ENCODE measurements at places on chromosomes 13 and 19.

DNA sequence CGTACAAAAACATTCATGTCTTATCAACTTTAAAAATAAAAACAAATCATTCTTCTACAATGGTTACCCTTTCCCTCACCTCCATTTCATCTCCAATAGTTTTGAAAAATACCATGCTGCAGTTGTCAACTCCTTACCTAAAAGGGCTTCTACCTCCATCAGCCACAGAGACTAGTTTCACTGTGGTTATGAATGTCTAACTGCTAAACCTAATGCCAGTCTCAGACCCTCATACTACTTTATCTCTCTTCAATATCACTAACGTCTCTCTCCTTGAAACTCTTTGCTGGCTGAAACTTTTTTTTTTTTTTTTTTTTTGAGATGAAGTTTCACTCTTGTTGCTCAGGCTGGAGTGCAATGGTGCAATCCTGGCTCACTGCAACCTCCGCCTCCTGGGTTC is 27.1 kb downstream of the LNX2 start:
- DNase-seq, result no peak

DNA sequence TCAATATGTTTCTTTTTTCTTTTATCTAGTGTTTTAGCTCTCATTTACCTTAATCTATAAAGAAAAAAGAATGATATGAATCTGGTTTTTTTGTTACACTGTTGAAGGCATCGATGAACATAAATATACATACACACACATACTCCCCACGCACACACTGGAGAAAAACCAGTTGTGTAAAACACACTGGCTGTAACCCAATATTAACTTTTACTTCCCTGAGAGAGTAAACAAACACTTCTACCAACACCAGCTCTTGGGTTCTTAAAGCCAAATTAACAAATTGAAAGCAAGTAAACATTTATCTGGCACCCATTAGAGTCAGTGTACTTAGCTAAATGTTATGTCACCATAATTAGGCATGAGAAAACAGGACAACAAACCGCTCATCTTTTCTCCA is 145.7 kb downstream of the ABCC4 start:
- DNase-seq, result no peak

- no peak for DNase-seq
These were observed 187.9 kb downstream of the TBC1D4 start for GRCh38 chr13:75294110-75294509.

GRCh38 chr19:45676851-45677263 is 8.8 kb downstream of the GIPR start:
- DNase-seq, result no peak

DNA sequence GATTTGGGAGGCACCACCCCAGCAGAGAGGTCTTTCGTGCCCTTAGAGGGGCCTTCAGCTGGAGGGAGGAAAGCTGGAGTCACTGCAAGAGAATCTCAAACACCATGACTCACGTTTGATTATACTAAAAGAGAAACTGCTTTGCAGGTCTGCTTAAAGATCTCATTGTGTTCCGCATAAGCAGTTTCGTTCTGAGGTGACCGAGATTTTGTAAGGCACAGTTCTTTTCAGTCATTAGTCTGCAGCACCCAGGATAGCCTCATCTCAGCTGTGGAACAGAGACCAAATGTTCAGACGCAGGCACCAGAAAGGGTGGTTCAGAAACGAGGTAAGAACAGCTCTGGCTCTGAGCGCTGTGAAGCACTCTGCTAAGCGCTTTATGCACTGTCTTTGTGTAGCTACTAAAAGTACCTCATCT is 71.2 kb upstream of the GTF3A start:
- no peak for DNase-seq

DNA sequence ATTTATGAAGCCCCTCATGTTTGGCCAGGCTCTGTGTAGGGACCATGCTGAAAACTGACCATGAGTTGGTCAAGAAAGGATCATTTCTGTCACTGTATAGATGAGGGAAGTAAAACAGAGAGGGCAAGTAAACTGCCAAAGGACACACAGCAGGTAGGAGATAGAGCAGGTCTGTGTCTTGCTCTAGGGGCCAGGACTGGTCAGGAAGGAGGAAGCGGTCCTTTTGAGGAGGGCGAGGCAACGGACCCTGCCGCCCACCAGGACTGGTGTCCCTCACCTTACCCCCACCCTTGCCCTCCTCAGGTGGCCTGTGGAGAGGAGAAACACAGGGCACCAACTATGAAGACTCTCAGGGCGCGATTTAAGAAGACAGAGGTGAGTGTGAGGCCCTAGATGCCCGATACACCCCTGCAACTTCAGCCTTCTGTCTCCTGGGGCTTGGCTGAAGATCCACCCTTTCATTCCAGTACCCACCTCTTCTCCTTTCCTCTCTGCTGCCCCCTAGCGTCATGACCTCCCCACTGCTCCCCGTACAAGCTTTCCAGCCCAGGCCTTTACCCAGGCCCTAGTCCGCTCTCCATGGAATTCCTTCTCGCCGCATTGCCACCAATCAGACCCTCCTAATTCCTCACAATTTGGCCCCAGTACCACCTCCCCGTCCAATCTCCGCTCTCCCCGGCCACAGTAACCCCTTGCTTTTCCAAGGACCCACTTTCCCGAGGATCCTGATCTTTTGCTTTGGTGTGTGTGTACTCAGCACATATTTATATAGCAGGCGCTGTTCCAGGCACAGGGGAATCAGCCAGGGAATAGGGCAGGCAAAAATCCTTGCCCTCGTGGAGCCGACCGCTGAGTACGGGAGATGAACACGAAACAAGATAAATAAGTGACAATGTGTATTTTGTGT is 3.9 kb downstream of the ANKRD24 start:
- peak; percentile 78 for DNase-seq

GRCh38 chr13:31920727-31921100 is 110.9 kb upstream of the FRY start:
- no peak for DNase-seq

- DNase-seq, result no peak
These were observed 755 bp upstream of the RAB3A start for GRCh38 chr19:18204394-18205199.

DNA sequence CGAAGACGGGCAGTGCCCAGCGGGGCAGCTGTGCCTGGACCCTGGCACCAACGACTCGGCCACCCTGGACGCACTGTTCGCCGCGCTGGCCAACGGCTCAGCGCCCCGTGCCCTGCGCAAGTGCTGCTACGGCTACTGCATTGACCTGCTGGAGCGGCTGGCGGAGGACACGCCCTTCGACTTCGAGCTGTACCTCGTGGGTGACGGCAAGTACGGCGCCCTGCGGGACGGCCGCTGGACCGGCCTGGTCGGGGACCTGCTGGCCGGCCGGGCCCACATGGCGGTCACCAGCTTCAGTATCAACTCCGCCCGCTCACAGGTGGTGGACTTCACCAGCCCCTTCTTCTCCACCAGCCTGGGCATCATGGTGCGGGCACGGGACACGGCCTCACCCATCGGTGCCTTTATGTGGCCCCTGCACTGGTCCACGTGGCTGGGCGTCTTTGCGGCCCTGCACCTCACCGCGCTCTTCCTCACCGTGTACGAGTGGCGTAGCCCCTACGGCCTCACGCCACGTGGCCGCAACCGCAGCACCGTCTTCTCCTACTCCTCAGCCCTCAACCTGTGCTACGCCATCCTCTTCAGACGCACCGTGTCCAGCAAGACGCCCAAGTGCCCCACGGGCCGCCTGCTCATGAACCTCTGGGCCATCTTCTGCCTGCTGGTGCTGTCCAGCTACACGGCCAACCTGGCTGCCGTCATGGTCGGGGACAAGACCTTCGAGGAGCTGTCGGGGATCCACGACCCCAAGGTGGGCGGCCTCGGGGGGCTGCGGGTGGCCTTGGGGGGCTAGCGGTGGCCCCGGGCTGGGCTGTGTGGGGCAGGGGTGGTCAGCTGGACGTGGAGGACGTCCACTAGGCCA is 4.8 kb downstream of the GRIN3B start:
- no peak for DNase-seq

DNA sequence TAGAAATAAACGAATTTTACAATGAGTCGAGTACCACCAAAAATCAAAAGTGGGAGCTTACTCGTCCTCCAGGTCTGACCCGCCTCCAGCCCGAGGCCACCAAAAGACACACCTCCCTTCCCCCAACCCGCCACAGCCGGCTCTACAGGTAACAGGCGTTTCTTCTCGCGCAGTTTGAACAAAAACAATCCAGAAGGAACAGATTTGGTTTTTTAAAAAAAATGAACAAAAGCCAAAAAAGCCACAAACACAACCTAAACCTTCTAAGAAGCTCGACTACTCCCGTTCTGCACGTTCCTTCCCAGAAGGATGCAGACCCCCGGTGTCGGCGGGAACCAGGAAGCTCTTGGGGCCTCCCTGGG is 671 bp downstream of the ZDHHC20 start:
- peak; percentile 75 for DNase-seq

- DNase-seq, result no peak
These were observed 10.6 kb downstream of the RXFP2 start for GRCh38 chr13:31749929-31750328.

DNA sequence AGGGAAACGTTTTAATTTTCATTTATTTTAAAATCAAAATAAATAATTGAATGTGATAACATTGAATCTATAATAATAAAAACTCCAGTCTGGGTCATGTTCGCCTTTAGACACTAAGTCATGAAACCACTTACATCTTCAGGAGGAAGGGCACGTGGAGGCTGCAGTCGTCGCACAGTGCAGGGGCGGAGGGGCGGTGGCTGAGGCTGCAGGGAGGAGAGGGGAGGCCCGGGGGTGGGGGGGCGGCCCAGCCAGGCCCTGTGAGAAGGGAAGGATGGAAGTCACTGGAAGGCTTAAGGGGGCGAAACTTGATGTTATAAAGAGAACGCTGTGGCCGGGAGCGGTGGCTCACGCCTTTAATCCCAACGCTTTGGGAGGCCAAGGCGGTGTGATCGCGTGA is 14.9 kb upstream of the LATS2 start:
- no peak for DNase-seq

GRCh38 chr13:73938372-73939070 is 195.7 kb downstream of the KLF12 start:
- DNase-seq, result no peak

GRCh38 chr19:1315470-1316166 is 29.9 kb downstream of the EFNA2 start:
- DNase-seq, result peak; percentile 71

DNA sequence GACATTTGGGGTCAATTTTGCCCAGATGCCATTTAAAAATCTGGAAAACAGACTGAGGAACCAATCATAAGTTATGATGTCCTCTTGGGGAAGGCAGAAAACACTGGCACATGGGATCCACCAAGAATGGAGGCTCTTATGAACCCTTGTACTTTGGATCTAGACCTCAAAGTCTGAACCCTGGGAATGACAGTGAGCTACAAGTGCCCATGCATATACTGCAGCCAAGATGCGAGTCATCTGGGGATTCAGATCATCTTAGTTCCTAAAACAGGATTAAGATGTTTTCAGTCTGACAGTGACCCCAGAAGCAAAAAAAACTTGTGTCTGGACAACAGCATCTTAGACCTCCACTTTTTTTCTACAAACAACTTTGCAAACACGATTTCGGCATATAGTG is 100.2 kb upstream of the SIAH3 start:
- DNase-seq, result no peak

GRCh38 chr13:53066411-53066810 is 37.8 kb downstream of the OLFM4 start:
- no peak for DNase-seq

GRCh38 chr19:18762125-18763023 is 28.7 kb downstream of the COMP start:
- peak; percentile 30 for DNase-seq

- no peak for DNase-seq
These were observed 154.2 kb downstream of the TM9SF2 start for GRCh38 chr13:99655351-99656091.

- DNase-seq, result peak; percentile 96
These were observed 1.1 kb upstream of the PPP1R12C start for GRCh38 chr19:55118401-55118991.

DNA sequence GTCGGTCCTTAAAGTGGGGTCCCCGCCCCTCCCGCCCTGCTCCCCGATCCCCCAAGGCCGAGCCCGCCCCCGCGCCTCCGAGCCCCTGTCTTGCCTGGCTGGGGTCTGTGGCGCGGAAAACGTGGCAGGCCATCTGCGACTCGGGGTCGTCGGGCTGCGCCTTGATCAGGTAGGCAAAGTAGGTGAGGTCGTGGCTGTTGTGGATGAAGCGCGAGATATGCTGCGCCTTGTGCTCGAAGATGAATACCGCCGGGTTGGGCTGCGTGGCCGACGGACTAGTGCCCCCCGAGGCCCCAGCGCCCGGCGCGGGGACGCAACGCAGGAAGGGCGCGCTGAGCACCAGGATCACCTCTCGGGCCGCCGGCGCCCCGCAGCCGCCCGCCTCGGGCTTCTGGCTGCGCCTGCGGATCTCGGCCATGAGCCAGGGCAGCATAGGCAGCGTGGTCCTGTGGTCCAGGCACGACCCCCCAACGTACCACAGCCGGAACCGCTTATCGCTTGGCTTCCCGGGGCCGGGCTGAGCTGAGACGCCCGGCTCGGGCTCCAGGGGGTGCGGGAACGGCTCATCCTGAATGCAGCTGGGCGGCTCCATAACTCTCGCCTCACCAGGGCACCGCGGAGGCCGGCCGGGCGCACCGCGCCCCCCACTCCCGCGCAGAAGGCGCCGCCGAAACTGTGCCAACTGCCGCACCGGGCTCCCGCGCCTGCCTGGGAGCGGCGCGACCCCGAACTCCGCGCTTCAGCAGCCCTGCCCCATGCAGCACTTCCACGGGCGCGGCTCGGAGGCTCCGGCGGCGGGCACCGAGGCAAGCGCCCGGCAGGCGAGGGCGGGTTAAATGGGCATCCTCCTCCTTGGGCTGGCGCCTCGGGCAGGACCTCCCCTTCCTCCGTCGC is 546 bp downstream of the TBC1D4 start:
- DNase-seq, result peak; percentile 80

GRCh38 chr13:52760077-52760476 is 20.5 kb upstream of the CNMD start:
- no peak for DNase-seq

GRCh38 chr19:57465680-57466381 is 8.9 kb upstream of the VN1R1 start:
- DNase-seq, result no peak

GRCh38 chr13:102913914-102914313 is 68.1 kb downstream of the ERCC5 start:
- DNase-seq, result no peak

- DNase-seq, result no peak
These were observed 573.1 kb upstream of the KLF12 start for GRCh38 chr13:74707291-74707690.

DNA sequence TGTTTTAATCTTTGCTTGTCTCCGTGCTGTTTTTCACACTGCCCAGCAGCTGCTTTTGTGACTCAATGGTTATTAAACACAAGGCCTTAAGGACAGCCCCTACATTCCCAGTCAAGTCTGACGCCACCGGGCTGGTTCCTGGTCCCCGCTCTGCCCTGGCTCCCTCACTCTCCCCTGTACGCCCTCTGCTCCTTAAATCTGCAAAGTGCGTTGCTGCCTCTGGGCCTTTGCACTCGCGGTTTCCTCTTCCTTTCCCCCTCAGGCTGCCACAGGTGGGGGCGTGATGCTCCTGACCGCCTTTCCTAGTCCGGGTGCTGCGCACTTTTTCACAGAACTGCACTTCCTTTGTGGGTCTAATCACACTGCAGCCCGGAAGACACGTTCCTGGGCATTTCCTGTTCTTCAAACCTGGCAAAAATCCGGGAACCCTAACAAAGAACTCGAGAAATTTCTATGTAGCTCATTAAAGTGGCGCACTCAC is 25.6 kb downstream of the NOSIP start:
- no peak for DNase-seq

- DNase-seq, result no peak
These were observed 89.0 kb downstream of the TEX29 start for GRCh38 chr13:111409413-111409812.

Data from posterior cingulate gyrus (tissue), 11 donors.